Peyer's patch (tissue), 4 donors: ENCODE measurements at places on chromosomes 3 and 15. TPM values are rescaled to one million over a fixed set of nuclear protein-coding genes. Genes with fewer than 3 reads are reported as not detected.
A peak's percentile ranks its signal among the peaks of the same experiment; 100 is the strongest.

ATP8B4 gene
- total RNA-seq: 4.9 TPM

LRRC34 gene
- not detected for total RNA-seq

CX3CR1 gene
- not detected for total RNA-seq

DNA sequence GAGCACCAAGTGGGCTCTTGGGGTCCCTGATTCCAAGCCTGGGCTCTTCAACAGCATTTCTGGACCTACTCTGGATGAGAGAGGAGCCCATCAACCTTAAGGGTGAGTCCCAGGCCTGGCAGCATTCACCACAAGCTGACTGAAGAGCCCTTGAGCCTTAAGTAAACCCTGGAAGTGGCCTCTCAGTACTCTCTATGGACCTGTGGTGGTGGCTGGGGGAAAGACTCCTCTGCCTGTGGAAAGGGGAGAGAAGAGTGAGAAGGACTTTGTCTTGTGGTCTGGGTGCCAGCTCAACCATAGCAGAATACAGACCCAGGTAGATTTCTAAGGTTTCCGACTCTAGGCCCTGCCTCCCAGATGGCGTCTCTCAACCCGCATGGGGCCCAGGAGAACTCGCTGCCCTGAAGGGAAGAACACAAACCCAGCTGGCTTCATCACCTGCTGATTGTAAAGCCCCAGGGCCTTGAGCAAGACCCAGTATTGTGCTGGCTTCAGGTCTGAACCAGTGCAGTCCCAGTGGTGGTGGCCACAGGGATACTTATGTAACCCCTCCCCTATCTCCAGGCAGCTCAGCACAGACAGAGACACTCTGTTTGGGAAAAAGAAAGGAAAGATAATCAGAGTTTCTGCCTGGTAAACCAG is 71.4 kb downstream of the TFDP2 start:
- no peaks in the 10 kb centered on the region for H3K27me3 ChIP-seq
- no peaks in the 10 kb centered on the region for H3K36me3 ChIP-seq
- no peaks in the 10 kb centered on the region for H3K4me1 ChIP-seq
- peak overlapping the region; percentile 55 for H3K27ac ChIP-seq

GRCh38 chr3:73465926-73466325 is 158.8 kb downstream of the PDZRN3 start:
- no peaks in the 10 kb centered on the region for H3K36me3 ChIP-seq
- H3K4me1 ChIP-seq: no peaks in the 10 kb centered on the region
- DNase-seq: no peak
- no peak overlapping the region for H3K4me3 ChIP-seq

DNA sequence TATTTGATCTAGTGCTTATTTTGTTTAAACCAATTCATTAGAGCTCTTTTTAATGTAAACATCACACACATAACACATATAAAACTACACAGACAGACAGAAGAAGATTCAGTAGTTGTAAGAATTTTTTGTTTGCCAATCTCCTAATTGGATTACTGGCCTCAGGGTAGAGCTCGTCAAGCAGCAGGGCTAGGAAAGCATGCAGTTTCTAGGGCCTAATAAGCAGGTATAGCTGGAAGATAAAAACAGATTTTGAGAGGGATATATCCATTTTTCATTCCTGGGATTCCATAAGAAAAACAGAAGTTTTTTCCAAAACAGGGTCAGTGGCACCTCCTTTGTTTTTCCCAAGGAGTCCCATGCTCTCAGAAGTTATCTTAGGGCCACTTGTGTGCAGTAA is 265.2 kb upstream of the SGO1 start:
- no peaks in the 10 kb centered on the region for H3K4me1 ChIP-seq
- no peak overlapping the region for H3K27ac ChIP-seq
- H3K4me3 ChIP-seq: no peak overlapping the region

DNA sequence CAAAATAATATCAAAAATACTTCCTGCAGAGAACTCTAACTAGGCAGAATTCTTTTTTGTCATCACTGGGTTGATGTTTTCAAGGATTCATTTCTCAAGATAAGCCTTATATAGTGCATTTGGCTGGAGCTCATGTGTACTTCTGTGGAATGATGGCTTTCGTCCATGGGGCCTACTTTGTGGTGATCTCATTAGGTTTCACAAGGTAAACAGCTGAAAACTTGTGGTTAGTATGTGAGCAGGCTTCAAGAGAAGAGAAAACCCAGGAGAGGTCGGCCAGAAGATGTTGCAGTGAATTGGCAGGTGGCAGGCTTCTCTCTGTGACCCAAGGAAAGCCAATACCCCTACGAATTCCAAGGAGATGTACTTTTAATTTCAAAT is 121.4 kb upstream of the PHLDB2 start:
- H3K4me1 ChIP-seq: no peaks in the 10 kb centered on the region
- H3K27ac ChIP-seq: peak overlapping the region; percentile 62
- H3K27me3 ChIP-seq: no peaks in the 10 kb centered on the region
- DNase-seq: no peak
- no peaks in the 10 kb centered on the region for H3K36me3 ChIP-seq
- no peak overlapping the region for H3K4me3 ChIP-seq

- no peaks in the 10 kb centered on the region for H3K27me3 ChIP-seq
- no peak overlapping the region for H3K27ac ChIP-seq
- no peaks in the 10 kb centered on the region for H3K36me3 ChIP-seq
- H3K4me1 ChIP-seq: no peaks in the 10 kb centered on the region
- no peak for DNase-seq
- H3K4me3 ChIP-seq: no peak overlapping the region
Observed at GRCh38 chr3:10753964-10754363, 62.1 kb upstream of the SLC6A11 start.

GRCh38 chr15:96737408-96737807 is 406.9 kb downstream of the NR2F2 start:
- DNase-seq: no peak
- no peak overlapping the region for H3K4me3 ChIP-seq
- no peaks in the 10 kb centered on the region for H3K27me3 ChIP-seq
- H3K27ac ChIP-seq: no peak overlapping the region
- H3K4me1 ChIP-seq: no peaks in the 10 kb centered on the region

DNA sequence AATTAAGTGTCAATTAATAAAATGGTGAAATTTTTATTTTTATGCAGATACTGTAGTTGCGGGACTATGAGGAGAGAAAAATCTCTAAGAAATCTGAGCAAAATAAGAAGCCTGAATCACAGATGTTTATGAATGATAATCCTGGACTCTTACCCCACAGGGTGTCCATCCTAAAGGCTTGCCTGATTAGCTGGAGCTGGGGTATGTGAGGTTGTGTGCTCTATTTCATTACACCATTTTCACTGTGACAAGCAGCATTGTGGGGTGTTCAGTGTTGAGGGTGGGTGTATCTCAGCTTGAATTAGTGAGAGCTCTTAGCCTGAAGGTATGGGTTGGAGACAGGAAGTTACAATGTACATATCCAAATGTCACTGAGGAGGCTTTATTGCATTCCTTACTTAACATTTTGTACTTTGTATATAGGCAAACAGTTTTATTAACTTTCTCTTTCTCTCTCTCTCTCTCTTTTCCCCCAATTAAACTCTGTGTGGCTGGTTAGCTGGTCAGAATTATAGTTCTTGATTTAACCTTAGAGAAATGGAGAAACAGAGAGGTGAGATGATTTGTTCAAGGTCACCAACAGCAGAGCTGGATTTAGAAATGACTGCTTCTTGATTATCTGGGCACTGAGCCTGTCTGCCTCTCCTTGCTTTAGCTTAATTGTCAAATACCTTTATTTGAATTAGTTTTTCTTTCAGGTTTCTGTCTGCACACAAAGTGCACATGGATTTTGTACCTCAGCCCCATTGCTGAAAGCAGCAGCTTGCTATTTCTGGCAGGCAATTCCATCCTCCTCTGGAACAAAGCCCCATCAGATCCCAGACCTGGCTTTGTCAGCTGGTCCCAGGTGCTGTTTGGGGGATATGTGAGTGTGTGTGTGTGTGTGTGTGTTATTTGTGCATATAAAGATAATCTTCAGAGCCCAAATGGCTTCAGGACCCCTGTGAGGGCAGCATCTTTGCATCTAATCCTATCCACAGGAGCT is 35.8 kb downstream of the GJD2 start:
- H3K4me3 ChIP-seq: no peak overlapping the region
- no peaks in the 10 kb centered on the region for H3K4me1 ChIP-seq
- H3K36me3 ChIP-seq: no peaks in the 10 kb centered on the region
- H3K27me3 ChIP-seq: no peaks in the 10 kb centered on the region

- H3K4me1 ChIP-seq: no peaks in the 10 kb centered on the region
- no peaks in the 10 kb centered on the region for H3K27me3 ChIP-seq
- DNase-seq: no peak
- H3K36me3 ChIP-seq: peaks cover 4% of the 10 kb centered on the region
- H3K4me3 ChIP-seq: no peak overlapping the region
Observed at GRCh38 chr15:43762824-43763223, 13.9 kb downstream of the ELL3 start.

- H3K27me3 ChIP-seq: no peaks in the 10 kb centered on the region
- no peak overlapping the region for H3K27ac ChIP-seq
- peaks cover 4% of the 10 kb centered on the region for H3K36me3 ChIP-seq
- DNase-seq: no peak
- H3K4me1 ChIP-seq: no peaks in the 10 kb centered on the region
Observed at GRCh38 chr15:57704441-57704840, 2.1 kb upstream of the POLR2M start.

- H3K27ac ChIP-seq: no peak overlapping the region
- H3K4me3 ChIP-seq: no peak overlapping the region
- no peak for DNase-seq
- no peaks in the 10 kb centered on the region for H3K36me3 ChIP-seq
- H3K4me1 ChIP-seq: no peaks in the 10 kb centered on the region
Observed at GRCh38 chr3:86244905-86245304, 746.0 kb downstream of the VGLL3 start.

DNA sequence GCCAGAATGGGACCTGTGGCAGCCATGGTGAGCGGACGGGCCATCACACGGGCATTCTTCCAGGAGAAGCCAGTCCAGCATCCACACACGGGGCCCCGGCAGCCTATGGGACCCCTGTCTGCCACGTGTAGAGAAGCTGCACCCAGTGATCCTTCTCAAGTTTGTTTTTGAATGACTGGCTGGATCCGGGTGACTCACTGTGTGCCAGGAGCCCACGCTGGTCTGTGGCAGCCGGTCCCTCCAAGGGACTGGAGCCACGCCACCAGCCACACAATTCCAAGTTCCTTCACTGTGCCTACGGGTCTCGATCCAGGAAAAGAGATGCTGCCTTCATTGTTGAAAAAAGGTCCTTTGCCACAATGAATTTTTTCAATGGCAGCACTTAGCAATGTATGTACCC is 58.1 kb downstream of the ATP10A start:
- H3K4me3 ChIP-seq: no peak overlapping the region
- no peaks in the 10 kb centered on the region for H3K4me1 ChIP-seq
- H3K27me3 ChIP-seq: no peaks in the 10 kb centered on the region
- H3K27ac ChIP-seq: no peak overlapping the region
